ENCODE measurements at places on chromosomes 16 and 17. TPM values are rescaled to one million over a fixed set of nuclear protein-coding genes. Genes with fewer than 3 reads are reported as not detected.
A peak's percentile ranks its signal among the peaks of the same experiment; 100 is the strongest.

DNA sequence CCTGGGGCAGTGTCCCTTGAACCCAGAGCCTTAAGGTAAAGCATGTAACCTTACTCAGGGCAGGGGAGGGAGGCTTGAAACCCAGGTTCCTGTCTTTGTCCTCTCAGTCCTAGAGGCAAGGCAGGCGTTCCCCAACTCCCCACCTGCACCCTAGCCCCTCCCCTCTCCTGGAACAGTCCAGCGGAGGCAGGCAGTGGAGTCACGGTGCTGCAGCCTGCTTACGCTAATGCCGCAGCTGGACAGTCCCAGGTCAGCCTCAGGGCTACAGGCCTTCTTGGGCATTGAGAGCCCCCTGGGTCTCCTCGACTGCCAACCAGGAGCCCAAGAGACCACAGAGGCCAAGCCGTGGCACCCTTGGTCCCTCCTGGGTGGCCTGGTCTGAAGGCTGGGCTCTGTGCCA lies 6.8 kb upstream of the CD300A start:
- no peak for DNase-seq

DNA sequence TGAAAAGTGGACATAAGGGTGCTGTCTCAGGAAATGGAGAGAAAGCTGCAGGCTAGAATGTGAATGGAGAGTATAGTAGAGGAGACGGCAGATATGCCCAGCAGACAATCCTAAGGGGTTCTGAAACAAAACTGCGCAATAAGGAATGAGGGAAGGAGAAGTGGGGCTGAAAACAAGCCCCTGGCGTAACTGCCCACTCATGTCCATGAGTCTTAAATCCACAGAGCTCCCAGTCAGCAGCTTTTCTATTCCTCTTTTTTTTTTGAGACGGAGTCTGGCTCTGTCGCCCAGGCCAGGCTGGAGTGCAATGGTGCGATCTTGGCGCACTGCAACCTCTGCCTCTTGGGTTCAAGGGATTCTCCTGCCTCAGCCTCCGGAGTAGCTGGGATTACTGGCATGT lies 5.9 kb downstream of the STRADA start:
- no peak for DNase-seq

- DNase-seq = peak; percentile 55
Observed at GRCh38 chr17:75010683-75011400, 1.6 kb upstream of the MRPL58 start.

DNA sequence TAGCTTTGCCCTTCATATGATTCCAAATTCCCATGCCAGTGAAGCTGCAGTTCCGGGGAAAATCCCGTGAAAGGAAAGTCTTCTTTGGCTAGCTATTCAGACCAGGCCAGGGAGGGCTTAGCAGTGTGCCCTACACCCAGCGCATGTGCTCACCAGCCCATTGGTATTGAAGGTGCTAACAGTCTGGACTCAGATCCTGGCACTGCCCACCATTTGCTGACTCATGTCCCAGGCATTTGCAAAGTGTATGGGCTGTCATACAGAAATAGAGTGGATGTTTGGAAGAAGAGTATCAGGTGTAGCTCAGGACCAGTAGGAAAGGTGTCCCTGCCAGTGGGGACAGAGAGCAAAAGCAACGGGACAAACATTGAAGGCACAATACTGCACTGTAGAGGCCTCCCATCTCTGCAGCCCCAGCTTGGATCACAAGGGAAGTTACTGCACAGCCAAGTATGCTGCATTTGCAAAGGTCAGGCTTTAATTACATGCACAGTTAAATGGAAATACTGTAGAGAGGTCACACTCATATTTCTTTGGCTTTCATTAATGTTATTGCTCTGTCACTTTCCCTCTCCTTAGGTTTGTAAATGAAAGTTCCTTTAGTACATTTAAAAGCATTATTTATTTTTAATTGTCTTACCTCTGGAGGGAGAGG lies 220.0 kb downstream of the IRX3 start:
- DNase-seq = peak; percentile 5

DNA sequence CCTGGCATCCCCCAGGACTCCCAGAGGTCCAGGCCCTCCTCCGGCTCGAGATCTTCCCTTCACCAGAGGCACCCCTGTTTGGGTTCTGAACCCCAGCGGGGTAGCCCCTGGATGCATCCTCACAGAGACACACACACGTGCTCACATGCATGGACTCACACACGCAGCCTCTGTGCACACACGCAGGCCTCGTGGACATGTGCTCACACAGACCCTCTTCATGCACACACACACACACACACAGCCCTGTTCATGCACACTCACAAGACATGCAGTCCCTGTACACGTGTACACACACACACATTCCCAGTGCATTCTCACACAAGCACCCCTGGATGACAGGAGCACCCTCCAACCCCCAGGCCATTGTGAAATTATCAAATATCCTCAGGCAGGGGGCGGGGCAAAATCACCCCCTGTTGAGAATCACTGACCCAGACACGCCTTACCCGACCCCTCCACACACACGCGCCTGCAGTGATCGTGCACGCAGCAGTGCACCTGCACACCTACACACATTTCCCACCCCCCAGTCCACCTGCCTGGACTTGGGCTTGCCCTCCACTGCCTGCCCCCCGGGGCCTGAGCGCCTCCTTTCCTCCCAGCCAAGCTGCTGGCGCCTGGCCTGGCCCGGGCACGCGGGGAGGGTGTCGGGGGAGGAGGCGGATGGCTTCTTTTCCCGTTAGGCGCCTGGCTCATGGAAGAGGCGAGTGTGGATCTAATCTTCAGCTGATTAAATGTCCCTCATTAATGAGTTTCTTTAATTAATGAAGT lies 62.6 kb downstream of the ENGASE start:
- no peak for DNase-seq

- DNase-seq = no peak
Observed at GRCh38 chr17:6894206-6894528, 62.6 kb upstream of the TEKT1 start.

Gene IGF2BP1
- total RNA-seq = 11.9 TPM

Gene RAB40C
- 6.8 TPM for total RNA-seq

Gene MRC2
- 37.5 TPM for total RNA-seq

Gene CDH8
- not detected for total RNA-seq

Gene PABPN1L
- total RNA-seq = not detected

Gene SPSB3
- 10.6 TPM for total RNA-seq

Gene SSTR5
- total RNA-seq = not detected

Measured in IMR-90 (cell line).